ENCODE measurements at places on chromosomes 3 and 15.

DNA sequence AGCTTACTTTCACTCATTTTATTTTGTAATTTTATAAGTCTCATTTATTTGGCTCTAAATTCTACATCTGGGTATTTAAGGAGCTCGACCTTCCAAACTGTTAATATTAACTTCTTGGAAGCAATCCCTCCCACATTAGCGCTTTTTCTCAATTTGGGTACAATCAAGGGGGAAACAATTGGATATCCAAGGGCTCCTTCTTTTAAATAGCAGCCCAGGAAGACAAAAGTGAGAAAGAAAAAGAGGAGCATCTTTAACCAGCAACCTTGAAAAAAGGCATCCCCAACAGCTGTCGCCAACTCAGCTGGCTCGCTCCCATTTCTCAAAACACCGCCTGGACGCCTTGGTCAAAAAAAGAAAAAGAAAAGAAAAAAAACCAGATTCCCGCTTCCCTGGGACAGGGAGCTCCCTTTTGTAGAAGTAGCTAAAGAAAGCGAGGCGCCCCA lies 873 bp downstream of the C3orf70 start:
- no peak for DNase-seq

GRCh38 chr3:46901591-46902187 lies 24.2 kb downstream of the PTH1R start:
- DNase-seq = no peak

DNA sequence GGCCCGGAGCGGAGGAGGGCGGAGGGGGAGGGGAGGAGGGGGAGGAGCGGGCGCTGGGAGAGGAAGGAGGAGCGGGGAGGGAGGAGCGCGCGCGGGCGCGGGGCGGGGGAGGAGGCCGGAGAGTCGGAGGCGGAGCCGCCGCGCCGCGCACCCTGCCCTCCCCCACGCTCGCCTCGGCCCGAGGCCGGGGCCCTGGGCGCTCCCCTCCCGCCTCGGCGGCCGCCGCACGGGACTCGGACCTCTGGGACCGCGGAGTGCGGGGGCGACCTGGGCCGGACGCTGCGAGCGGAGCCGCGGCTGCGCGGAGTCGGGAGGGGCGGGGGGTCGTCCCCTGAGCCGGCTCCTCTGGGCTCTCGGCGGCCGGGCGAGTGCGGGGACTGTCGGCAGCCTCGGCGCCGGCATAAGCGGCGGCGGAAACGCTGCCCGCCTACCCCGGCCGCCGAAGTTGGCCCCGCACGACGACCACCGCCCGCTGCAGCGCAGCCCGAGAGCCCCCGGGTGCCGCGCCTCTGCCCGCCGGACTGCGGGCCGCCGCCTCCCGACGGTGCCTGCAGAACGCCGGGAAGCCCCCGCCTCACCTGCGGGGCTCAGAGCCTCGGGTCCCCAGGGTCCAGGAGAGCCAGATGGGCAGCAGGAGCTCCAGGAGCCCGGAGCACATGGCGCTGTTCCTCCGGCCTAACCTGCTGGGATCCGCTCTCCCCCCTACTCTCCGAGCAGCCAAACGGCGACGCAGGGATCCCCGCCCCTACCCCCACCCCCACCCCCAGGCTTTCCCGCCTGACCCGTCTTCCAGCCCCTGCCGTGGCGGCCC lies 406 bp upstream of the GABRB3 start:
- DNase-seq = no peak

- no peak for DNase-seq
These were observed 15.2 kb downstream of the IVD start for GRCh38 chr15:40420793-40421192.

- DNase-seq = no peak
These were observed 127.7 kb upstream of the IQSEC1 start for GRCh38 chr3:13200946-13201345.

DNA sequence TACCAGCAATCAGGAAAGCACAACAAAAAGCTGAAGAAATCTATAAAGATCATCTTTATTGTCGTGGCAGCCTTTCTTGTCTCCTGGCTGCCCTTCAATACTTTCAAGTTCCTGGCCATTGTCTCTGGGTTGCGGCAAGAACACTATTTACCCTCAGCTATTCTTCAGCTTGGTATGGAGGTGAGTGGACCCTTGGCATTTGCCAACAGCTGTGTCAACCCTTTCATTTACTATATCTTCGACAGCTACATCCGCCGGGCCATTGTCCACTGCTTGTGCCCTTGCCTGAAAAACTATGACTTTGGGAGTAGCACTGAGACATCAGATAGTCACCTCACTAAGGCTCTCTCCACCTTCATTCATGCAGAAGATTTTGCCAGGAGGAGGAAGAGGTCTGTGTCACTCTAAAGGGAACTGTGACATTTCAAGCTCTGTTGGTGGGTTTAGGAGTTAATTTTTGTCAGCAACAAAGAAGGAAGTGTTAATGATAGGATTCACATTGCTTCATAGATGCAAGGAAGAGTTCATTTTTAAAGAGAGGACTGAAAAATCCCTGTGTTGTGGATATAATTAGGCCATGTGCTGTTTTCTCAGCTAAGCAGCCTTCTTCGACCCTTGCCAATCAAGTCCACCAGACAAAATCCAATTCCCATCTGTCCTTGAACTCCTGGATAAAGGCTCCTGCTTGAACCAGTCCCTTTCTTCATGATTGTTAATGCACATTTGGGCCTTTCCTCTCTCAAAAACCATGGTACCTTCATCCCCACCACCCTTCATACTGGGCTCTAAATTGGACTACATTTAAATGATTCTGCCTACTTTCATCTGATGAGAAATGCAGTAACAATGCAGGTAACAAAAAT lies 1.2 kb downstream of the GPR15 start:
- no peak for DNase-seq
